Occipital lobe (tissue), 3 donors: ENCODE measurements at places on chromosomes 6 and 20. TPM values are rescaled to one million over a fixed set of nuclear protein-coding genes. Genes with fewer than 3 reads are reported as not detected.

BTNL2 gene
- not detected for total RNA-seq

FIG4 gene
- 42.9 TPM for total RNA-seq

TOMM6 gene
- 34.2 TPM for total RNA-seq

CLPSL2 gene
- not detected for total RNA-seq

TFAP2A gene
- total RNA-seq: not detected

LTB gene
- 0.31 TPM for total RNA-seq

C6orf163 gene
- 8.3 TPM for total RNA-seq

SYCP2 gene
- total RNA-seq: 4.1 TPM

ABHD16B gene
- total RNA-seq: not detected

ADRM1 gene
- total RNA-seq: 30.6 TPM

ACTL10 gene
- total RNA-seq: 1.1 TPM

PNPLA1 gene
- total RNA-seq: not detected

STMND1 gene
- total RNA-seq: not detected

PHACTR3 gene
- 42.1 TPM for total RNA-seq

HMGN4 gene
- total RNA-seq: 65.8 TPM

SDHAF4 gene
- total RNA-seq: 19.2 TPM

EFCAB8 gene
- not detected for total RNA-seq

GRIK2 gene
- total RNA-seq: 82.7 TPM

SNX5 gene
- total RNA-seq: 60.4 TPM

KCNK5 gene
- total RNA-seq: 0.16 TPM

C20orf202 gene
- total RNA-seq: 0.16 TPM

CD109 gene
- 1.6 TPM for total RNA-seq

MLN gene
- total RNA-seq: not detected

DPPA5 gene
- total RNA-seq: not detected

PXT1 gene
- not detected for total RNA-seq

HCRTR2 gene
- 14.3 TPM for total RNA-seq

ULBP1 gene
- total RNA-seq: 3.9 TPM

SLC24A3 gene
- total RNA-seq: 17.8 TPM

ADGB gene
- total RNA-seq: 0.94 TPM

SAMD5 gene
- 17.6 TPM for total RNA-seq

OR2H1 gene
- not detected for total RNA-seq

RIPOR2 gene
- 17.8 TPM for total RNA-seq

RRAGD gene
- total RNA-seq: 99.2 TPM

SERPINB6 gene
- 12.3 TPM for total RNA-seq

BNIP5 gene
- total RNA-seq: not detected

PEX7 gene
- total RNA-seq: 8.3 TPM

BPI gene
- total RNA-seq: not detected

C20orf141 gene
- total RNA-seq: not detected

PDYN gene
- not detected for total RNA-seq

SLC23A2 gene
- total RNA-seq: 52.9 TPM

RHAG gene
- total RNA-seq: not detected

PLCB4 gene
- total RNA-seq: 12.6 TPM

MYLK2 gene
- total RNA-seq: 0.78 TPM

CCDC167 gene
- 11.7 TPM for total RNA-seq
